ENCODE measurements at places on chromosomes 4 and X.

DNA sequence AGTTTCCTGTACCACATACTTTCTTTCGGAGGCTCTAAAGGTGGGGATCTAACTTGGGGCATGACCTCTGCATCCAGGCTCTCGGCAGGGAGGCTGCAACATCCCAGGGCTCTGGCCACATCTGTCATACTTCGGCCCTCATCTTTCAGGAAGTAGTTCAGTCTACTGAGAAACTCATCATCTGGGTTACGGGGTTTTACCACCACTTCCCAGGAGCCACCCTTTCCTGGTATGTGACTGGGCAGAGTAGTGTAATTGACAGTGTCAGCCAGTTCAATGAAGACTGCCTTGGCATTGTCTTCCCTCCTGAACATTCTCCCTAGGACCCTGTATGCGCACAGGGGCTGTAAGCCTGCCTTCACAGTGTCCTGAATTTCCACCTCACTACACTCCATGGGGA is 2.8 kb downstream of the PNMA5 start:
- no peak for DNase-seq

- DNase-seq, result no peak
Observed at GRCh38 chr4:141047228-141047884, 85.9 kb downstream of the RNF150 start.

DNA sequence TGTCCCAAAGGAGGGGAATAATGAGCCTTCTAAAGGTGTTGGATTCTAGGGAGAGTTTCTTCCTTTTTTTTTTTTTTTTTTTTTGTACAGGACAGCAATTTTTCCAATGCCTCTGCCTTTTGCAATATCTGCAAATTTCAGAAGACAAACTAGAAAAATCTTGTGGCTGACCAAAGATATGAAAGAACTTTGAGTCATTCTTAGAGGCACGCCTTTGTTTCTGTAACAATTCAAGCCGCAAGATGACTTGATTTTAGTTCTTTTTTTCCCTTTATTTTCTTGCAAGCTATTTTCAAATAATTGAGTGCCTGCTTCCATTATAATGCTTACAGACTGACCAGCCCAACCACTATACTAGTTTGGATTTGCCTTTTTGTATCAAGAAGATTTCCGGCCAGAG is 47.6 kb upstream of the UXT start:
- DNase-seq, result no peak

- no peak for DNase-seq
Observed at GRCh38 chr4:128913228-128913627, 103.7 kb downstream of the JADE1 start.

GRCh38 chrX:44953734-44954502 is 80.9 kb downstream of the KDM6A start:
- no peak for DNase-seq

DNA sequence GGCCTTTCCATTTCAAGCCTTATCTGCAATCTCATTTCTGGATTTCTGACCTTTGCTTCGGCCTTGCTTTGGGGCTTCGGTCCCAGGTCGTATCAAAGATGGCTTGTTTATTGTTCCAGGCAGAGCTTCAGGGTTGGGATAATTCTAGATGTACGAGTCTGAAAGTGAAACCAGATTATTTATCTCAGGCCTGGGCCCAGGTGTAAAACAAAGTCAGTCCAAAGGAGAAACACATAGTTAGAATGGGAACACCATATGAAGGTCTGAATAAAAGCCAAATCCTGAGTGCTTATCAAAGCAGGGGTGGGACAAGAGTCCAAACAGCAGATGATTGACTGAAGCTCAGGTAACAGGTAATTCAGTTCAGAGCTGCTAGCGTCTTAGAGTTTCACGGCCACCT is 17.1 kb downstream of the PRIMPOL start:
- no peak for DNase-seq

DNA sequence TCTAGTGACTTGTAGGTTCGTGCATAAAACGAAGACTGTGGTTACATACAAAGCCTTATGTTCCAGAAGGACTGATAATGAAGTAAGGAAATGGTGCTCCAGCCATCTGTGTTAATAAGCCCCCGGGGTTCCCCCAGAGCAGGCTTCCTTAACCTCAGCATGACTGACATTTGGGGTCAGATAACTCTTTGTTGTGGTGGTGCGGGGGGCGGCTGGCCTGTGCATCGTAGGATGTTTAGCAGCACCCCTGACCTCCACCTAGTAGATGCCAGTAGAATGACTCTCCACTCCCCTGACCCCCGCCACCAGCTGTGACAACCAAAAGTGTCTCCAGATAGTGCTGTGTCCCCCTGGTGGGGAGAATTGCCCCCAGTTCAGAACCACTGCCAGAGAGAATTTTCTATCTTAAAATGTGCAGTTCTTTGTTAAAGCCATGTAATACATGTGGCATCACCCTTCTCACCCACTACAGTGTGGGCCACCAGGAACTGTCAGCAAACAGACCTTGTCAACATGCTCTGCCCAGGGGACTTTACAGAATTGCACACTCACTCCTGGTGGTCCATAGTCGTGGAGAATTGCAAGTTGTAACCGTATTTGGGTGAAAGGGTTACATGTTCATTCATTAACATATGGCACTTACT is 7.5 kb downstream of the SH3KBP1 start:
- no peak for DNase-seq

DNA sequence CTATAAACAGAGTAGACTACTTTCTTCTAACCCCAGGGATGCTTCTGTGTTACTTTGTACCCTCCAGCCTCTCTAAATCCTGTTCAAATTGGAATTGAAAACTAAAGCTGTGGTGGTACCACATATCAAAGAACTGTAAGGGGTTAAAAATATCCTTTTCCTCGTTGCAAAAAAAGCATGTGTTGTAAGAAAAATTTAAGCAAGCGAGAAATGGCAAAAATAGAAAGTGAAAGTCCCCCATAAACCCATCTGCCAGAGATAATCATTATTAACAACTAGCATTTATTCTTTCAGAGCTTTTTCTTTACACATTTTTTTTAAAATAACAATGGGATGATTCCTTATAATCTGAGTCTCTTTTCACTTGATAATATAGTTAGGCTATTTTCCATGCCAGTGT is 40.6 kb downstream of the TMEM164 start:
- no peak for DNase-seq

- no peak for DNase-seq
Observed at GRCh38 chr4:42706086-42706485, 49.2 kb upstream of the ATP8A1 start.

- no peak for DNase-seq
Observed at GRCh38 chr4:140367738-140368137, 5.7 kb upstream of the SCOC start.

GRCh38 chr4:117588771-117589170 is 445.5 kb upstream of the NDST3 start:
- DNase-seq, result no peak

DNA sequence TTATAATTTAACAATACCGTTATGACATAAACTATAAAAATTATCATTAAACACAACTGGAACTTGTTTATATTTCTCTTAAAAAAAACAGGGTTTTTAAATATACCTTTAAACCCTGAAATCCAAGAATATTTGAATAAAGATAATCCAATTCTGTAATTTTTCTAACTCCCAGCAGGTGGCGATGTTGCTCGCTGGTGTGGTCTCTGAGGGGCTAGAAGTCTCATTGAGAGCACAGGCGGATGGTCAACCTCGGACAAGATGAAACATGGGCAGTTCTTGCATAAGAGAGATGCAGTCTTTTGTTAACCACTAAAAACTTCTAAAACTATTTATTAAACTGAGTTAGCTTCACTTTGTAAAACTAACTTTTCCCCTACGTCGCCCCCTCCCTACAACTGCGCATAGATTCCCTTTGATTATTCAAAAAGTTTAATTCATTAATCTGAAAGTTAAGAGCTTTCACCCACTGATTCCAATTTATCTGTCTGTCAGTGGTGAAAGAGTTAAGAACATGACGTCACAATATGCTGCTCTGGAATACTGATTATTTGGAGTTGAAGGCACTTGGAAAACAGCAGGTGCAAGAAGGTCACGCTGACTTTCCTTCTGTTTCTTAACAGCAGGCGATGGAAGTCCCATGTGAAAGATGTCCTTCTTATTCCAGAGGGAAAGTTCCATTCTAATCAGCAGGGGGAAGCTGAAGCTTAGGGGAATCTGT is 29.5 kb downstream of the DMP1 start:
- peak; percentile 8 for DNase-seq

DNA sequence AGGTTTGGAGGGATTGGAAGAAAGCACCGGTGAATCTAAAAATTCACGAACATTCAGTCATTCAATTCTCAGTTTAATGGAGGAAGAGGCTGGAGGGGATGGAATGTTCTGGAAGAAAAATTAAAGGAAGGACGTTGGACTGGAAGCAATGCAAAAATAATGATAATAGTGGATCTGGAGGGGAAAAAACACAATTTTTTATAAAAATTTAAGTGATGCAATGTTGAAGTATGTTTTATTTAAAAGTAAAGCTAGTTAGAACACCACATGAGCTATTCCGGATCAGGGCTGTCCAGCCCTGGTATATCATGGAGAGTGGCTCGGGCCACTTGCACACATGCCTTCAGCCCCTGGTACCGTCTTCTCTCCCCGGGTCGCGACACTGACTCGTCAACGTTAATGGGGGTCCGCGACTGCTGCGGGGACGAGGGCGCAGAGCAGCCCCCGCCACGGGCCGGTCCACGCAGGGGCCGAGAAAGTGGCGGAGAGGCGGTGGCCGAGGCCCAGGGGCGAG is 204.6 kb downstream of the TENM3 start:
- no peak for DNase-seq

- no peak for DNase-seq
Observed at GRCh38 chr4:101232074-101232776, 115.1 kb downstream of the PPP3CA start.

GRCh38 chr4:102477657-102478056 is 23.5 kb upstream of the NFKB1 start:
- DNase-seq, result no peak

DNA sequence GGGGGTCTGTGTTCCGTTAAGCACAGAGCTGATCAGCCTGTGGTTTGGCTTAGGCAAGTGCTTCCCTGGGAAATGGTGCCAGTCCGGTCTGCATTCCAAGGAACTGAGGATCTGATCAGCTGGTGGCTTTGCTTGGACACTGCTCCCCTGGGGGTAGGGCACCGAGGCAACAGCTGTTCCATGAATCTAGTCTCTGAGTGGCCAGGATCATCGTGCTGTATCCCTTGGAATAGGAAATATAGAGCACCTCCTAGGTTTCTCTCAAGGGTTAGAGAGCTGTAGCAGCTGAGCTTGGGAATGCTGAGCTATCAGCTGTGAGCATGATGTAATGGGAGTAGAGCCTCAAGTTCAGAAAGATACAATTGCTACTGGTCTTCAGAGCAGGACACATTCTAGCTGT is 863.9 kb downstream of the RAPGEF2 start:
- DNase-seq, result no peak

- no peak for DNase-seq
Observed at GRCh38 chr4:141899541-141899940, 263.2 kb downstream of the IL15 start.

GRCh38 chr4:2806390-2807355 is 13.8 kb downstream of the SH3BP2 start:
- no peak for DNase-seq

- DNase-seq, result no peak
Observed at GRCh38 chrX:106613277-106613676, 1.5 kb downstream of the RADX start.

DNA sequence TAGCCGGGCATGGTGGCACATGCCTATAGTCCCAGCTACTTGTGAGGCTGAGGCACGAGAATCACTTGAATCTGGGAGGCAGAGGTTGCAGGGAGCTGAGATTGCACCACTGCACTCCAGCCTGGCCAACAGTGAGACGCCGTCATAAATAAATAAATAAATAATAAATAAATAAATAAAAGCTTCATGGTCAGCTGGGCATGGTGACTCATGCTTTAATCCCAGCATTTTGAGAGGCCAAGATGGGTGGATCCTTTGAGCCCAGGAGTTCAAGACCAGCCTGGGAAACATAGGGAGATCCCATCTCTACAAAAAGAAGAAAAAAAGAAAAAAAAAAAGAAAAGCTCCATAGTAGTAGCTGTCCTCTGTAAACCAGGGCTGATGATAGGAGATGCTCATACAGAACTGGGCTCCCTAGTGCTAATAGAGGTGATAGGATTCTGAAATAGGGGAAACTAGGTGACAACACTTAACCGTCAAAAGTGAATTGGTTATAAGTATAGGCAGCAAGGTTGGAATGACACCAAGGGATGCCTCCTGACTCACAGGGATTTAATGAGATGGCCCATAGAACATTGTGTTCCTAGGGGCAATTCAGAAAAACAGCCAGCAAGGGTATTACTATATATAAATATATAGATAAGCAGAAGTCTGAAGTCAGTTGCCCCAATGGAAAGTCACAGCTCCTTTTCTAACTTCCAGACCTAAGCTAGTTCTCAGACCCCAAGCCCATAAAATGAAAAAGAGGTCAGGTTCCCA is 41.8 kb upstream of the ARHGEF6 start:
- no peak for DNase-seq

DNA sequence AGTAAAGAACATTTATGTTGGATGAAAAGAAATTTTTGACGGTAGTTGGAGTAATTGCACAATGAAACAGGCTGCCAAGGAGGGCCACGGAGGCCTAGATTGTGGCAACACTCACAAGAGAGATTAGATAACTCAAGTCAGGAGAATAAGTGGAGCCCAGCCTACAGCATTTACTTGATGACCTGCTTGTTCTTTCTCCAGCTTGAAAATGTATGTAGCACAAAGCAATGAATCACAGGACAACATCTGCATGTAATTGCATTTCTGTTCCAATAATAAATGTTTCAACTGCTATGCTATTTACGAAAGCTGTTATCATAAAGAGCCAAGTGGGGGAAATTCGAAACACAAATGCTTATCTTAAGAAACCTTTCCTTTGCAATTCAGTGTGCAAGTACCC is 221.2 kb upstream of the MID1 start:
- DNase-seq, result no peak

GRCh38 chr4:119228406-119228805 is 15.9 kb downstream of the USP53 start:
- no peak for DNase-seq

GRCh38 chrX:97685753-97686152 is 802.0 kb downstream of the RPA4 start:
- DNase-seq, result no peak

DNA sequence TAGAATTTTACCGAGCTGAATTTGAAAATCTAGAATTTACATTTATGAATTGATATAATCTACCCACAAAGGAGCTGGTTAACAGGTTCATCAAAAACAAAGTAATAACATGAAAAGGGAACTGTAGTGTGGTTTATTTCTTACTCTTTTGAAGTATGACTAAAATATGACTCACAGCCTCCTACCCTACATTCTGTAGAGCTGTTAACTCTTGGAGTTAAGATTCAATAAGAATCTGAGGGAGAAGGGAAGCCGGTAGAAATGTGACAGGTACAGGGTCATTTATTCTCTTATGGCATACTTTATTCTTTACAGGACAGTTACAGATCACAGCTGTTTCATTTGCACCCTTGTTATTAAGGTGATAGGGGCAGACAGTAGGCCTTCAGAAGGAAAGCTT is 132.2 kb upstream of the FAM47B start:
- no peak for DNase-seq

DNA sequence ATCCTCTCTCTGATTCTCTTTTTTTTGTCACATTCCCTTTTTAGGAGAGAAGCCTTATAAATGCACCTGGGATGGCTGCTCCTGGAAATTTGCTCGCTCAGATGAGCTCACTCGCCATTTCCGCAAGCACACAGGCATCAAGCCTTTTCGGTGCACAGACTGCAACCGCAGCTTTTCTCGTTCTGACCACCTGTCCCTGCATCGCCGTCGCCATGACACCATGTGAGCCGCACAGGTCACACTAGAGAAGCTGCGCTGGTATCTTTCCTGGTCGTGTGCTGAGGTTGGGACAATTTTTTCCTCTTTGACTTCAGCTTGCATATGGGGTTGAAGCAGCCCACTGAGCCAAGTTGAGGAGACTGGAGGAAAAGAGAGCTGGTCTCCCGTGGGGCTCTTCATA is 52.1 kb downstream of the KLF8 start:
- no peak for DNase-seq

GRCh38 chr4:87134122-87134521 is 86.3 kb downstream of the KLHL8 start:
- no peak for DNase-seq

All from activated CD8-positive, alpha-beta memory T cell treated with anti-CD3 and anti-CD28 coated beads for 1 hour (primary cell).